SW 1271 (cell line): ENCODE measurements at places on chromosomes 4 and X.

GRCh38 chr4:152258804-152259708 lies 276.8 kb downstream of the FBXW7 start:
- DNase-seq: no peak

- no peak for DNase-seq
Measured at GRCh38 chrX:153487590-153488071, 7.1 kb upstream of the BGN start.

DNA sequence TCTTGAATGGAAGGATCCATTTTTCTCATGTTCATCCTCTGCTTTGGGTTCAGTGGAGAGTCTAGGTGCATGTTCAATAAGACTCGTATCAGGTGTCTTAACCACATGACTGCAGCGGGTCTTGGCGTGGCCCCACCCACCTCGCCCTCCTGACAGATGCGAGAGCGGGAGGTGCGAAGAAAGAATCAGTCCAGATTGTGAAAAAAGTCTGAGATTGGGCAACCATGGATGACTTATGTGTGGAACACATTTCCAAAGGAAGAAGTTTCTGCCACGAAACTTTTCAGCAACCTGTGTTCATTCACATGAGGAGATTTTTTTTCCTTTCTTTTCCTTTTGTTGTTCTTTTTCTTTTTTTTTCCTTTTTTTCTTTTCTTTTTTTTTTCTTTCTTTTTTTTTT lies 66.8 kb downstream of the NSD2 start:
- no peak for DNase-seq

DNA sequence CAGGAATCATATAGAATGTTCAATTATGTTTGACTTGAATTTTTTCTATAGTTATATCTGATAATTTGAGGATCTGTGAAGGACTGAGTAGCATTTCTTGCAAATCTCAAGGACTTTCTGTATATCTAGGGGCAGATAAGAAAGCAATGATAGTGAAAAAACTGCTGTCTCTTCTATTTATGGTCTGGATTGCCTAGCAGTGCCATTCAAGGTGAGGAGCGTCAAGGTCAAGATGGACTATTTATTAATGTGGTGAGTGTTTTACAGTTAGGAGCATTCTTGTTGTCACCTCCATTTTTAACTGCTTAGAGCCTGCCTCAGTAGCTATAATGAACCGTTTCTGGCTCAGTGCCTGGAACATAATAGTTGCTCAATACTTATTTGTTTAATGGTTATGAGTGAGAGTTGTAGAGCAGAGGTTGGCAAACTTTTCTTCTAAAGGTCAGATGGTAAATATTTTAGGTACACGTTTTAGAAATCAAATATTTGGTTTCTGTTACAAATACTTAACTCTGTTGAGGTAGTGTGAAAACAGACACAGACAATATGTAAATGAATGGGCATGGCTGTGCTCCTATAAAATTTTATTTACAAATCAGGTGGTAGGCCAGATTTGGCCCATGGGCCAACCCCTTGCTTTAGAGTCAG lies 523.2 kb upstream of the IGFBP7 start:
- DNase-seq: no peak

DNA sequence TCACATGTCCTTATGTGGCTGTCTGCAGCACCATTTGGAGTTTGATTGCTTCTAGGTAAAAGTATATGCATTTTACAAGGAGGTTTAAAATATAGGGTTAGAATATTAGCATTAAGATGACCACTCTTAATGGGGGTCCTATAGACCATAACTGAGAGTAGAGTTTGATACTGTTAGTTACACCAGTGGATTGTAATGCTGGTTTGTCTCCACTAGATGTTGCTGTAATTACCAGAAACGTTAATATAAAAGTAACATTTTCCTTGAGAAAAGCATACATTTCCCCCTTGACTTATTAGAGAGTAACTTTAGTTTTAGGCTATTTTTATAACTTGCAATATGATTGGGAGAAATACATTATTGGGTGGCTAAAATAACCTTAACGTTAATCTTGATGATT lies 93.0 kb downstream of the ZXDA start:
- DNase-seq: no peak

- DNase-seq: no peak
Measured at GRCh38 chr4:41870035-41870434, 65.2 kb upstream of the TMEM33 start.

- DNase-seq: no peak
Measured at GRCh38 chr4:150619042-150619441, 37.1 kb downstream of the MAB21L2 start.

DNA sequence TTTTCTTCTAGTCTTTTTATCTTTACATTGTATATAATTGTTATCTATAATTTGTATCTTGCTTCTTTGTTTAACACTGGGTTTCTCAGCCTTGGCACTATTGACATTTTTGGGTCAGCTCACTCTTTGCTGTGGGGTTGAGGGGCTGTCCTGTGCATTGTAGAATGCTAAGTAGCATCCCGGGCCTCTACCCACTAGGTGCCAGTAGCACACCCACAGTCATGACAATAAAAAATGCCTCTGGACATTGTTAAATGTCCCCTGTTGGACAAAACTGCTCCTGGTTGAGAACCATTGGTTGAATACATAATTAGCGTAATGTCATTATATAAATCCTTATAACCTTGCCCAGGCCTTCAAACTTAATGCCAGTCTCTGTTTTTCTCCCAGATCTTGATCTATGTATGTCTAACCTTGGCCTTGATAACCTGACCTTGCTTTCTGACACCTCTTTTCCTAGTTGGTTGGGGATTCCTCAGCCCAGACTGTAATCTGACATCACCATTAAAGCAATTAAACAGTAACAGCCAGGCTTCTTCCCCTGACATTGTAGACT lies 46.1 kb downstream of the DCX start:
- no peak for DNase-seq

DNA sequence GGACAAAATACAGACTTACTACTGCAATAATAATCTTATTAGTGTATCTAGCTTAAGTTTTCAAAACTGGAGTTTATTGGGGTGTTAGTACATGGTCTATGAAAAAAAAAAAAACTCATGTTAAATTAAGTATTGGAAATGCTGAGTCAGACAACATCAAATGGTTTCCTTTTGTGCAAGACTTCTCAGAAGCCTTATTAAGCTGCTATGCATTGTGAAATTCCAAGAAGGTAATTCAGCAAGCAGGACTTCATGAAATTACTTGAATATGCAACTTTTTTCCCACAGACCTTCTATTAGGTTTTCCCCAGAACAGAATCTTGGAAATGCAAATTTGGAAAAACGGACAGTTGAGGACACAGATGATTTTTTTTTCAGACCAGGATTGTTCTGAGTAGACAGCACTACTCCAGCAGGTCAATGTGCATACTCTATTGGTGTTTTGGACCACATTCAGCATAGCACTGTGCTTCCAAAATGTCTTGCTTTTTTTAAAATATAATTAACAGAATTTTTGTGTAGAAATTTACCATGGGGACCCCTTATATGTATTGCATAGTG lies 568.8 kb upstream of the TENM3 start:
- no peak for DNase-seq

DNA sequence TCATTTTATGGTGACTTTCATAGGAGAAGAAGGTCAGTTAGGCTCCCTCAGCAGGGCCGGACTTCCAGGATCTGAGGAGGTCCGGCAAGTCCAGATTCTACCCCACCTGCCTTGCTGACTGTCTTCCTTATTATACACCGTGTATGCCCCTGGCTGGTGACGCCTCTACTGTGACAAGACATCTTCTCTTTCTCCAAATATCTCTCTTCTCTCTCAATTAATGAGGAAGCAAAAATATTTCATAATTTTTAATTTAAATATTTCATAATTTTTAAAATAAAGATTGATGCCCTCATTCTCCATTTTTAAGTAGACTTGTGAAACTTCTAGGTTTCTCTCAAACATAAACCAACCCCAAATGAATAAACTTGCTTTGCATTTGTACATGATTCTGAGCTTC lies 202.5 kb downstream of the NSUN7 start:
- DNase-seq: no peak

DNA sequence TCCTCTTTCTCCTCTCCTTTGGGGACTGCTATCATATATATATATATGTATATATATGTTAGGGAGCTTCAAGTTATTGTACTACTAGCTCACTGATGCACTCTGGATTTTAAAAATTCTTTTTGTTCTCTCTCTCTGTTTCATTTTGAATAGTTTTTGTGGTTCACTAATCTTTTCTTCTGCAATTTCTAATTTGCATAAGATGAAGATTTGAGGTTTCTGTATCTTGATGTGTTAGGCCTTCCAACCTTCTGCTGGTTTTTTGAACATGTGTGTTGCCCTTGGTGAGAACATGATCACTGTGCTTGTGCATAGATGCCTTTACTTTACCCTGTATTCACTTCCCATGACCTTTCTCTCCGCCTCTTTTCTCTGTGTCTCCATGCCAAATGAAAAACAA lies 7.8 kb upstream of the ZNF718 start:
- no peak for DNase-seq
